ENCODE measurements at places on chromosomes 13 and 19.

DNA sequence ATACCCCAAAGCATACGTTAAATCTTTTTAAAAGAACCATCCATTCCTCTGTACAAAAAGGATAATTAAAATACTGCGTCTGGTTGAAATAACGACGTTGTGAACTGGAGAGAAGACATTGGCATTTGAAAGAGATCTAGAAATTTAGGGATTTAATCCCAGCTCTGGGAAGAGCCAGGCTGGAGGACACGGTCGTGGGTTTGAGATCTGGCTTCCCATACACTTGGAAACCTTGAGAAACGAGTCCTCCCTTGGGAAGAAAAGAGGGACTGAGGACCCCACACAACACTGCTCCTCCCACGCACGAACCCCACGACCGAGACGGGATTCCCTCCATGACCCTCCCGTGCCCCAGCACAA, 625 bp downstream of the ZNF709 start:
- no peak for DNase-seq

DNA sequence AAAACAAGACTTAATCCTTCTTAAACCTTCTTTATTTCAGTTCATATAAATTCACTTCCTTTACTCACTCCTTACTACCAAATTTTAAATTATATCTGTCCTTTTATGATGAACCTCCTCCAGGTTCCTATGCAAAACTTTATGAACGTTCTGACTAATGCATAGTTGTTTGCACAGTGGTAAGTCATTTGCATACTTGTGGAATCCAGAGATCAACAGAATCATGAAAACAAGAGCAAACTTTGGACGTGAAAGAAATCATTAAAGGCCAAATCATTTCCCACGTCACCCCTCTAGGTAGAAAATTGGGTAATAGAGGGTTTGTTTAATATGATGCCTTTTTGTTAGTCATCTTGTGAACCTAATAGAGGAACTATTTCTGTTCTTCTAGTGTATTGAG, 32.3 kb upstream of the MYCBP2 start:
- peak; percentile 15 for DNase-seq

- DNase-seq: no peak
These were observed 368.7 kb downstream of the LIG4 start for GRCh38 chr13:107846642-107847041.

GRCh38 chr19:3013263-3013725, 15.8 kb downstream of the TLE2 start:
- no peak for DNase-seq

DNA sequence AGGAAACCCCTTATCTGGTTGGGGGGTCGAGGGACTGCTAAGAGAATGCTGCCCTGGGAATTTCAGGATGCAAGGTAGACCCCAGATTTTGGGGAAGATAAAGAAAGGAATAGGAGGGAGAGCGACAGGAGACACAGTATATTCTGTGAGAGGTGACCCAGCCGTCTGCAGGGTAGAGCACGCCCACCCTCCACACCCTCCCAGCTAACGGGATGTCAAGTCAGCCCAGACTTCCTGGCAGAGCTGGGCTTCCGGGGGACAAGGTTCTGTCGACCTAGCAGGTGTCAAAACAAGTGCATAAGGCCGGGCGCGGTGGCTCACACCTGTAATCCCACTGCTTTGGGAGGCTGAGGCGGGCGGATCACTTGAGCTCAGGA, 695 bp upstream of the PRR36 start:
- no peak for DNase-seq

- DNase-seq: no peak
These were observed 387.8 kb downstream of the ZNF536 start for GRCh38 chr19:30760014-30760413.

DNA sequence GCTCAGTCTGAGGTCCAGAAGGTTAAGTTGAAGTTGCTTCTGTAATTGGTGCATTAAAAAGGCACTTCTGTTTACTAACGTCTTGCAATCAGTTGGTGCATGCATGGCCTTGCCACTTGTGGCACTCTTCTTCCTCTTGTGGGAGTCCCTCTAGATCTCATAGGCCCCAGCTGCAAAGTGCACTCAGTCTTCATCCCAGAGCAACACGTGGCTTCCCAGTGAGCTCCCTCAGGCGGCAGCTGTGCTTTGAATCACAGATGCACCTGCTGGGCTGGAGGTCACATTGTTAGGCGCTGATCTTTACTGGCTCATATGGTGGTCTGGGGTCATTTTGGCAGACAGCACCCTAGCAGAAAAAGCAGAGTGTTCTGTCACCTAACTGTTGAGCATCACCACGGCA, 215.7 kb downstream of the ZNF536 start:
- DNase-seq: no peak

Measured in EH (cell line).